CD4-positive, alpha-beta T cell treated with Interleukin-21 for 1 hour (primary cell): ENCODE measurements at places on chromosomes 1 and 21.

DNA sequence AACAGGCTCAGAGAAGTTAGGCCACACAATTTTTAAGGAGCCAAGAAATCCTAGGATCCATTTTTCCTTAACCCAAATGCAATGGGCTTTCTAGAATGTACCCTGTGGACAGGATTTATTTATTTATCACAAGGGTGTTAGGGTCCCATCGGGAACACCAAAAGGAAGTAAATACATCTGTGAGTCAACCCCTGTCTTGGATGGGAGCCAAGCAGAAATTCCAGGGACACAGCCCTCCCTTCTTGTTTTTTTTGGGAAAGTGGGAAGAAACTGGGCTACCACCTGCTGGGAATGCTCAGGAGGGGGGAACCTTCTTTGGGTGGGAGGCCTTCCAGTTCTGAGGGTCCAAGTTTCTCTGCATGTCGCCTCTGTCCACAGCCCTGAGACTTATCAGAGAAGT, 1.3 kb downstream of the CRNN start:
- DNase-seq, result no peak

DNA sequence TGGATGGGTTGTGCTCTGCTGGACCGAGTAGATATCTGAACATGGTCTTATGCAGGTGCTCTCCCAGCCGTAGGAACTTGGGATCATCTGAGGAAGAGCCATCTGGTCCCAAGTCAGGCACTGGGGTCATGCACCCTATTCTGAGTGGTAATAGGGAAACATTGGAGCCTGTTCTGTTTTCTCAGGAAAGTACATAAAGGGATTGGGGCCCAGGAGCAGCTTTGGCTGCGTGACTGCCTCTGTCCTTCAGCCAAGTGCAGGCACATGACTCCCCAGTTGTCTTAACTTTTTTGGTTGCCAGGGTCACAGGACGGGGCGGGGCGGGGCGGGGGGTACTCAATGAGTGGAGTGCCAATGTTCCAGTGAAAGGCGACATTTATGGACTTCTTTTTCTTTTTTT, 11.5 kb downstream of the PFKFB2 start:
- no peak for DNase-seq

GRCh38 chr1:245988393-245989078, 518.5 kb downstream of the SMYD3 start:
- DNase-seq, result no peak

- DNase-seq, result no peak
Observed at GRCh38 chr1:208544794-208545193, 300.6 kb upstream of the PLXNA2 start.

- no peak for DNase-seq
Observed at GRCh38 chr1:204476563-204476962, 18.0 kb downstream of the PIK3C2B start.
